GM12878 (cell line): ENCODE measurements at places on chromosomes 1 and 21. TPM values are rescaled to one million over a fixed set of nuclear protein-coding genes. Genes with fewer than 3 reads are reported as not detected.

The HUNK gene
- not detected in 2 replicates for polyA plus RNA-seq

The FAM78B gene
- polyA plus RNA-seq: 0.10 and 0.30 TPM in 2 replicates

The PSMB2 gene
- 249 and 251 TPM in 2 replicates for polyA plus RNA-seq

The PPFIA4 gene
- not detected in 2 replicates for polyA plus RNA-seq

The SDF4 gene
- polyA plus RNA-seq: 33.9 and 87.8 TPM in 2 replicates

The DEPDC1 gene
- 33.6 and 36.5 TPM in 2 replicates for polyA plus RNA-seq

The PTTG1IP gene
- polyA plus RNA-seq: 48.4 and 56.4 TPM in 2 replicates

The GATAD2B gene
- 5.8 and 6.6 TPM in 2 replicates for polyA plus RNA-seq

The MYCL gene
- polyA plus RNA-seq: 0.36 and 0.40 TPM in 2 replicates

The CFHR1 gene
- not detected in 2 replicates for polyA plus RNA-seq

The USF1 gene
- polyA plus RNA-seq: 11.5 and 16.0 TPM in 2 replicates

The C1QA gene
- not detected in 2 replicates for polyA plus RNA-seq
